ENCODE measurements at places on chromosomes 4 and X.

- DNase-seq, result no peak
Observed at GRCh38 chr4:108959491-108959890, 196.6 kb upstream of the ETNPPL start.

DNA sequence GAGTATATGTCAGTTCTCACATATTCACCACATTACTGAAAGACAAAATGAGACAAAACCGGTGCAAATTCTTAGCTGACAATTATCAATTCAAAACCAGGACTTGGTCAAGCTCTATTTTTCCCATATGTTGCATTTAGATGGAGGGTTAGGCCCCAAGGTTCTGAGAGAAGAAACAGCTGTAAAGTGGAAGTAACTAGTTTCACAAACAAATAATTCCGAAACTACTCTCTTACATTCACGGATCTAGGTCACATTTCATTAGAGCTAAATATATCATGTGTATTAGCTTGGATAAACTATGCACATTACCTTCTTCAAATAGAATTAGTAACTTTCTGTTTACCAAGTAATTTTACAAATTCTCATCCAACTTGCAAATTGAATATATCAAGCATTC, 3.7 kb upstream of the GABRA2 start:
- DNase-seq, result no peak

DNA sequence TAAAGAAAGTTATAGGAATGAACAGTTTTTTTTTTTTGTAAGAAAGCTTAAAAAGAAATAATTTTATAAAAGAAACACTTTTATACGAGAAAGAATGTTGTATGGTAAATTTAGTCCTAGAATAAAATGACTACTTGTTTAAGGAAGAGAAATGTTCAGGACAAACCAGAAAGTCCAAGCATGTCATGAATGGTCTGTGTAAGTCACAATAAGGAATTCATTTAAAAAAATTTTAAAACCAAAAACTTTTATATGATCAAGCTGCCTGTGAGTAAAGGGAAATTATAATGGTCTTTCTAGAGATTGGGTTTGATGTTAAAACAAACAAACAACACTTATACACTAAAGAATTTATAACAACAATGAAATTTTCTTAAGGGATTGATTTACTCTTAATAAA, 858.9 kb upstream of the PCDH7 start:
- DNase-seq, result no peak

DNA sequence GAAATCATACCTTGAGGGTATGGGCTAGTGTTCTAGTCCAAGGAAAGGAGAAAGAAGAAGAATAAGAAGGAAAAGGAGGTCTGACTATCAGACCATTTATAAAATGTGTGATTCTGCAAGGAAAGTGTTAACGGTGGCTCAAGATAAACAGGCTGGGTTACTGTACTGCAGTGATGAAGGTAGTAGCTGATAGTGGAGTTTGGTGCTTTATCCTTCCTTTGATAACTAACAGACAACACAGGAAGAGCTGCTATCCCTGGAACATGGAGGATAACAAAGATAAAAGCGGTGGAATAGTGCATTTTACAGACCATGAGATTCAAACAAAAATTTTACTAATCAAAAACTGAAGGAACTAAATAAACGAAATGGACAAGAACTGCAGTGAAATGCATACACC, 2.6 kb downstream of the UNC5C start:
- DNase-seq, result no peak

GRCh38 chr4:90145319-90145718, 18.1 kb downstream of the CCSER1 start:
- DNase-seq, result no peak

- no peak for DNase-seq
Observed at GRCh38 chr4:162952232-162952631, 214.5 kb downstream of the NAF1 start.

GRCh38 chrX:53116101-53116500, 22.2 kb downstream of the KANTR start:
- no peak for DNase-seq

DNA sequence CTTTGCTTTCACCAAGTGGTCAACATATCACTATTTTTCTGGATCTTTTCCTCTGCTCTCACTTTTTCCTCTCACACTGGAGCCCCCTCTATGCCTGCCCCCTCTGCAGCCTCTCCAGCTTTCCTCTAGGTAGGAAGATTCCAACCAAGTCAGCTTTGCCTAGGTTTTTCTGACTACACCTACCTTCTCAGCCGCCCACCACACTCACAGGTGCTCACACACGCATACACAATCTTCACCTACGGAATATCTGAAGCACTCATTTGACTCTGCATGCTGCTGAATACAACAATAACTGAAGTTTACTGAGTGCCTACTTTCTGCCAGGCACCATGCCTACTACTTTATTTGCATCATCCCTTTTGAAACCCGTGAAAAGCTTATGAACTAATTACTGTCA, 328.0 kb downstream of the PPP3CA start:
- no peak for DNase-seq

- no peak for DNase-seq
Observed at GRCh38 chr4:73894001-73894400, 24.8 kb downstream of the CXCL1 start.

DNA sequence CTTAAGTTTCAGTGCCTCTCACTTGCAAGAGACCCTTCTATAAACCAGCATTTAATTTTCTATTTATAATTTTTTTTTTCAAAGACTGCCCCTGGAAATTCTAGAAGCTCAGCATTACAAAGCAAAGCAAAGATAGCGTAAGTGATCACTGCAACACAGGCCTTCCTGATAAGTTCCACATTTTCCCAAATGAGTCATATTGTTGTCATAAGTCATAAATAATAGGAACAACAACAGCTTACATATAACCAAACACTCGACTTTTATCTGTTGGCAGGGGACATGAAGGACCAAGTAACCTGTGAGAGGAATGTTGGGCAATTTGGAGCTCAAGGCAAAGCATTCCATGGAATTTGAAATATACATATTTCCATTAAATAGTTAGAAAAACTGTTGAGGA, 815.5 kb downstream of the DMD start:
- DNase-seq, result no peak

DNA sequence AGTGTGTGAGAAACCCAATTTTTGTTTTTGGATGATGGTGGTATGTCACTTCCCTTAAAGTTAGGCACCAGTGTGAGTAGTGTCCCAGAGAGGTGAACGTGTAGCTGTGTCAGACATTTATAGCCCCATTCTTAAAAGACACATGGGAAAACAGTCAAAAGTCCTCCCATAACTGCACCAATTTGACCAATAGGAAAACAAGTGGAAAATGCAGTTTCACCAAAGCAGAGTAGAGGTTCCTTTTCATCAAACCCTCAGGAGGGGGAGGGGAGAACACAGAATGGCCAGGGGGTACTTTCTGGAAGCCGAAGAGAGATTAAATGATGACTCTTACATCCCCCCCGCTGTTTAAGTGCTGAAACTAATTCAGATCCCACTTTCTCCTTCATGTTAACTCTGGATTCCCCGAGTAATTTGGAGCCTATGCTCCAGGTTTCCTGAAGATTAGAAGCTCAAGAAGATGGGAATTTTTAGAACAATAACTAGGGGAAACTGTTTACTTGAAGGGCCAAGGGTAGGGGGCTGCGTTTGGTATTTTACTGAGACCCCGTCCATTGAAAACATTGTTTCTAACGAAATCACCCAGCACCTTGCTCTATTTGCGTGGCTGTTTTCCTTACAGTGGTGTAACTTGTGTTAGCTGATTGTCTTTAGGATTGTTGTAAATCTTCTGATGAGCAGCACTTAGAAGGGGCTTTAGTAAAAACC, 2.1 kb upstream of the LEF1 start:
- no peak for DNase-seq

GRCh38 chrX:38879631-38880220, 78.5 kb downstream of the MID1IP1 start:
- no peak for DNase-seq

- no peak for DNase-seq
Observed at GRCh38 chr4:76799718-76800117, 98.2 kb downstream of the SOWAHB start.

GRCh38 chrX:143437439-143437838, 79.8 kb downstream of the SPANXN3 start:
- DNase-seq, result no peak

DNA sequence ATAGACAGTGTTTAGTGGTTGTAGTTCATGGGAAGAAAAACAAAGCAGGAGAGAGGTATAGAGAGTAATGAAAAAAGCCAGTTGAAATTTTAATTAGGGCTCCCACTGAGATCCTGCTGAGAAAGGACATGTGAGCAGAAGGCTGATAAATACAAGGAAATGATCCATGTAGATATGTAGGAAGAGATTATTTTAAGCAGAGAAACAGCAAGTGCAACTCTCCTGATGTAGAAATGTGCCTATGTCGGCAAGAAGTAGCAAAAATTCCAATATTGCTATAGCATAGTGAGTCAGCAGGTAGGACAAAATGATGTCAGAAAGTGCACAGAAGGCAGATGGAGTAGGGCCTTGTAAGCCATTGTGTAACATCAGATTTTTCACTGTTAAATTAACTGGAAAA, 1027.3 kb downstream of the PCDH18 start:
- no peak for DNase-seq

DNA sequence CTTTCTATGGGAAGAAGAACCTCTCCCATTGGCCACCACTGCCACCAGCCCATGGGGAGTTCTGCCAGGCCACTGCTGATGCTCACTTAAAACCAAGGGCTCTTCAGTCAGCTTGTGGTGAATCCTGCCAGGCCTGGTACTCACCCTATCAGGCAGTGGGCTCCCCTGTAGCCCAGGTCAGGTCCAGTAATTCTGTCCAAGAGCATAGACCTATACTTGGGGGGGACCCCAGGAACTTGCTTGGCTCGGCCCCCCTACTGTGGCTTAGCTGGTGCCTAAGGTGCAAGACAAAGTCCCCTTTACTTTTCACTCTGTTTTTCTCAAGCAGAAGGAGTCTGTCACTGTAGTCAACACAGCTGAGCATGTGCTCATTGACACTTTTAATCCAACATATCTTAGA, 1012.2 kb downstream of the PCDH19 start:
- DNase-seq, result no peak

GRCh38 chrX:144219035-144219434, 335.2 kb downstream of the UBE2NL start:
- no peak for DNase-seq

DNA sequence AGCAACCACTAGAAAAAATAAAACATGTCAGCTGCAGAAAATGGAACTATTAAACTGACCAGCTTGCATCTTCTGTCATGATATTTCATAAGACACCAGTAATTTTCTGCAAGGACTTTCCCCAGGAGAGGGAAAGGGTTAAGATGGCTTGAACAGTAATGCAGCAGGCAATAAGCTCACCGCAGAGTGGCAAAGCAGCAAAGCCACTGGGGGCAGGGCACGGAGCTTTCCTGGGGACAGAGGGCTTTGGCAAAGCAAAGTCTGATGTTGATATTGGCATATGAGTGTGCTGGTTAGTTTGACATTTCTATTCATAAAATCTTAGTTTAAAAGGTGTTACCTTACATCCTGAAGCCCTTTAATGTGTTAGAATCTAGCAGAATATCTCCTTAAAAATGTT, 55.1 kb upstream of the NAP1L5 start:
- no peak for DNase-seq

DNA sequence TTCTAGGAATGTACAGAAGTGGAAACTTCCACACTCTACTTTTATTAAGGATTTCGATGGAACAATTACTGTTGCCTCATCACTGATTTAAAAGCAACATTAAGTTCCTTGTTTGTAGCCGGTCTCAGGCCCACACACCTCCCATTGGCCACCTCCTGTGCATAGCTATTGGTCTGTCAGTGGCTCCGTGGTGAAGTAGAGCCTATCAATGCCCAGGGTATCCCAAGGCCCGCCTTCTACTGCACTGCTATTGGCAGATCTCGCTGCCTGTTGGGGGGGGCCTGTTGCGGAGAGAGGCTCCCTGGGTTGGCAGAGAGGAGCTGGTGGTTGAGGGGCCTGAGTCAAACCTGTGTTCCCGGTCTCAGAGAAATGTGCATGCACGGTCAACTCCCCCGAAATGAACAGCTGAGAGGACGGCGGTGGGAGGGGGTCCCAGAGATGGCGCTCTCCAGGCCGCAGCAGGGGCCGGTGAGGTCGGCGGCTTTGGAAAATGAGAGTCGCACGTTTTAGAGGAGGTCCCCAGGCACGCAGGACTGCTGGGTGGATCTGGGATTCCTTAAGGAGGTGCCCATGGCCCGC, 4.9 kb upstream of the ARAF start:
- DNase-seq, result peak; percentile 44

- DNase-seq, result no peak
Observed at GRCh38 chr4:13528821-13529127, 15.5 kb downstream of the NKX3-2 start.

- DNase-seq, result no peak
Observed at GRCh38 chr4:29199485-29199884, 1520.7 kb upstream of the PCDH7 start.

DNA sequence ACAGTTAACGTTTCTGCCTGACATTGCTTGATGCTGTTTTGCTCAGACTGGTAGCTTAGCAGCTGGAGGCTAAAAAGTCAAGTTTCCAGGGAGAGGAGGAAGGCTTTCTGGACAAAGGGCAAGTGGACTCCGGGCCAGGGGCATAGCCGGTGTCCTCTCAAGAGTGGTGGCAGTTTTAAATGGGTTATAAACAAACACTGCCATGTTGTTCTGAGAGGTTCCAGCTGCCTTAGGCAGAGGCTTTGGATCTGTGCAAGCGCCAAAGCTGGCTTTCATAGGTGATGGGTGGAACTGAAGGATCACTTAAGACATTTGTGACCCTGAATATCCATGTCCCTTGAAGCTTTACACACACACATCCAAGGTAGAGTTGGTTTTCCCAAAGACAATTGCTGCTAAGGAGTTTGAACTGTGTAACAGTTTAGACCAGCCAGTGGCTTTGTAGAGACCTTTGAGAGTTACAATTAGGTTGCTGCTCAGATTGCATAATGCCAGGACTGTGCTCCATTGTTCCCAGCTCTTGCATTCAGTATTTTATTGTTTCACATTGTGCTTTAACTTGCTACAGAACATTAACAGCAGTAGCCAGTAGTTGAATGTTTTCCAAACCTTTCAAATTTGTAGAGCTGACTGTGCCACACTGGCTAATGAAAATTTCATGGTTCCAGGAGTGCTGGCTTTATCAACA, 54.1 kb upstream of the AP1S2 start:
- DNase-seq, result no peak

GRCh38 chr4:67750691-67751090, 3.5 kb downstream of the GNRHR start:
- DNase-seq, result no peak

DNA sequence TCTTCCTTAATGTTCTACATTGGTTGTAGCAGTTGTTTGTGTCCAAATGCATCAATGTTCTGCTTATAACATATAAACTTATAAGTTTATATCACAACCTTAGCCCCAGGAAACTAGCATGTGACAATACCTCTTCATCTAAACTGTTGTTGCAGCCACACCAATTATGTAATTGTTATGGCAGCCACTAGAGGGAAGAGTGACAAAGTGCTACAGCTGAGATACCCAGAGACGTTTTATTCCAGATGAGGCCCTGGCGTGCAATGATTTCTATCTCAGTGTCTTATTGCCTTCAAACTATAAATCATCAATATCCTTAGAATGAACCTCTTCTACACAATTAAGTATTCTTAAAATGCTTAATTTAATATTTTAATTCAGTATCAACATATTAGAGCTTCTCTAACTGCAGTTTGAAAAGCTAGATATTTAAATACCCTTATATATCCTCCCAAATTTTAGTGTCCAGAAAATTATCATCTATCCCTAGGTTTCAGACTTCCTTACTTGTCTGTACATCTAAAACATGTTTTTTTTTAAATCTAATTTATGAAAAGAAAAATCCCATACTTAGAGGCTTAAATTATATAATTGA, 171.6 kb downstream of the PCDH10 start:
- no peak for DNase-seq

Data from stimulated activated CD8-positive, alpha-beta memory T cell treated with anti-CD3 and anti-CD28 coated beads, Interleukin-7, amount 100 ng/mL, for 1 hour (primary cell).